ENCODE measurements at places on chromosomes 7 and 10.

- DNase-seq = no peak
Observed at GRCh38 chr10:75619635-75620034, 188.2 kb downstream of the LRMDA start.

- no peak for DNase-seq
Observed at GRCh38 chr10:23692736-23693135, 253.9 kb downstream of the OTUD1 start.

DNA sequence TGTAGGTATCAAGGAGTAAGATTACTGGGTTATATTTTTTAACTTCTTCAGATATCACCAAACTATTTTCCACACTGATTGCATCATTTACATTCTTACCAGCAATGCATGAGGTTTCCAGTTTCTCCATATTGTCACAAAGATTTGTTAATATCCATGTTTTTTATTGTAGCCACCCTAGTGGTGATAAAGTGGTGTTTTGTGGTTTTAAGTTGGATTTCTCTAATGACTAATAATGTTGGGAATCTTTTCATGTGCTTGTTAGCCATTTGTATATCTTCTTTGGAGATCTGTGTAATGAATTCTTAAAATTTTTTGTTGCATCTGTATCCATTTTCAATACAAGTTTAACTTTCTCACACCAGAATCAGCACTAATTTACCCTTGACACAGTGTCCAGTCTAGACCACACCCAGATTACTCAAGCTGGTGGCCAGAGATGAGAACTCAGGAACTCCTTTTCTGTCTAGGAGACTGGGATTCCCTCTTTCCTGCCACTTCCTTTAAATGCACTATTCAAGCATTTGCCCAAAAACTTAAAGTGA, 67.0 kb upstream of the PLXDC2 start:
- DNase-seq = no peak

DNA sequence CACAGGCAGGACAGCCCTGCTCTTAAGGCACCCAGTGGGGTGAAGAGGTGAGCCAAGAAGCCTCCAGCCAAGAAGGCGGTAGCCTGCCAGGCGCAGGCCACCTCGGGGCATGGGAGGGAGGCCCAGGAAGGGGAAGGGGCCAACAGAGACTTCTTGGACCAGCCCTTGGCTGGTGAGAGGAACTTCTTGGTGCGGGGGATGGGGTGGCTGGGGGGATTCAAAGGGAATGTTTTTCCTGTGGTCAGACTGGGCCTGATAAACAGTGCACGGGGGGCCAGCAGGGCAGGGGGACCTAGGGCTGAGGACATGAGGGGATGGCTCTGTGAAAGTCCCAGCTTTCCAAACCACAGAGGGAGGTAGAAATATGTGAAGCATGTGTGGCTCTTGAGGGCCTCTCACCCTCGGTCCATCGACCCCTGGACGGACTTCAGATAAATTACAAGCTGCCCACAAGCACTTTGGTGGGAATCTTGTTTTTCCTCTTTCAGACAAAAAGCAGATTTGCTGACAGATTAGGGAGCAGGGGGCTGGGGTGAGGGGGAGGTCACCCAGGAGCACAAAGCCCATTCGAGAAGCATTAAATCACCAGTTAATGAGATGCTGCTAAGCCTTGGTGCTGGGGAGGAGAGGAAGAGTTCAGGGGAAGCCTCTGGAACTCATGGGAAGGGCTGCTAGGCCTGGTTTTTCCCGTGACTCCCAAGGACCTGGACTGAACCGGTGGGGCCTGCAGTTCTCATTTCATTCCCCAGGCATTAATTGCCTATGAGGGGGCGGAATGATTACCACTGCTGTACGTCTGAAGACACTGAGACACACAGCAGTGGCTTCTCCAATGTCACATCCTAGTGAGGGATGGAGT, 11.3 kb downstream of the CRYGN start:
- no peak for DNase-seq

DNA sequence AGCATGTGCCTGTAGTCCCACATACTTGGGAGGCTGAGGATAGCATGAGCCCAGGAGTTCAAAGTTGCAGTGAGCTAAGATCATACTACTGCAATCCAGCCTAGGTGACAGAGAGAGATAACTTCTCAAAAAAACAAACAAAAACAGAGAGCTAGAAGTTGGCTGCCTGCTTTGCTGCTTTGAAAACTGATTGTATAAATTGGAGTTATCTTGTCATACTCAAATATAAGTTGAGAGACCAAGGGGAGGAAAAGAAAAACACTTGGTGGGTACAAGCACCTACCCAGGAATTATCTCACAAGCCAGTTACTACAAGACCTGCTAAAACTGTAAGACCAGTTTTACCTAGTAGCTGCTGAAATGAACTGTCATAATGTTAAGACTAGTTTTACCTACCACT, 112.5 kb upstream of the SKAP2 start:
- no peak for DNase-seq

DNA sequence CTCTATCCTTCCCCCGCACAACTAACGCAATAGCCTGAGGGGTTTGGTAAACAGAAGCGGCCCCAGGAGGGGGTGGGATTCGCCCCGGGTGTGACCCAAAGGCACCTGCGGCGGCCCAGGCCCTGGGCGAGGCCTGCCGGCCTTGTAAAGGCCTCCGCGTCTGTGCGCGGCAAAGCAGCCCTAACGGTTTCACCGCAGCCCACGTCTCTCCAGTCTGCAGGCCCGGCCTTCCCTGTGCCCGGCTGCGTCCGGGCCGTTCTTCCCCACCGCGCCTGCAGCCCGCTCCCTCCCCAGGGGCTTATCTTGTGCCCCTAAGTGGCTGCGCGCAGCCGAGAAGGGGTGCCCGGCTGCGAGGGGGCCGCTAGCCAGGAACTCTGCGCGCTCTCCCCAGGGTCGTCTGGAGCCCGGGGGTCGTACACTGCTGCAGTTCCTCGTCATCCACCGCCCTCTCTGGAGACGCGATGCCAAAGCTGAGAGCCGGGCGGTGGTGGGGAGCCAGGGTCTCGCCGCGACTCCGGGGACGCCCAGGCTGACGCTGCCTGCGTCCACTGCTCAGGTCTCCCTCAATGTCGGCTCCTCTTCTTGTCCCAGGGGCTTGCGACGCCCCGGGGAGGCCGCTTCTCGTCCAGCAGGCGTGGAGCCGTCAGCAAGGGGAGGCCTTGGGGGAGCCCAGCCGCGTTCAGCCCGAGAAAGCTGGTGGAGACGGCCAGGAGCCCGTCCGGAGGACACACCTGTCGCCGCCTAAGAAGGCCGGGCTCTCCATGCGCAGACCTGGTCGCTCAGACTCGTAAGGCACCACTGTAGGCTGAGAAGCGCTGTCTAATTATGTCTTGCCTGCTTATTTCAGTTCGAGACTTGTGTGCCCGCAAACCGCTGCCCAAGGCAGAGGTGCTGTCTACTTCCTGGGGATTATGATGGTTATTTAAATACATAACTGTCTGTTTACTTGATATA, 132.3 kb downstream of the SPAG6 start:
- DNase-seq = no peak

DNA sequence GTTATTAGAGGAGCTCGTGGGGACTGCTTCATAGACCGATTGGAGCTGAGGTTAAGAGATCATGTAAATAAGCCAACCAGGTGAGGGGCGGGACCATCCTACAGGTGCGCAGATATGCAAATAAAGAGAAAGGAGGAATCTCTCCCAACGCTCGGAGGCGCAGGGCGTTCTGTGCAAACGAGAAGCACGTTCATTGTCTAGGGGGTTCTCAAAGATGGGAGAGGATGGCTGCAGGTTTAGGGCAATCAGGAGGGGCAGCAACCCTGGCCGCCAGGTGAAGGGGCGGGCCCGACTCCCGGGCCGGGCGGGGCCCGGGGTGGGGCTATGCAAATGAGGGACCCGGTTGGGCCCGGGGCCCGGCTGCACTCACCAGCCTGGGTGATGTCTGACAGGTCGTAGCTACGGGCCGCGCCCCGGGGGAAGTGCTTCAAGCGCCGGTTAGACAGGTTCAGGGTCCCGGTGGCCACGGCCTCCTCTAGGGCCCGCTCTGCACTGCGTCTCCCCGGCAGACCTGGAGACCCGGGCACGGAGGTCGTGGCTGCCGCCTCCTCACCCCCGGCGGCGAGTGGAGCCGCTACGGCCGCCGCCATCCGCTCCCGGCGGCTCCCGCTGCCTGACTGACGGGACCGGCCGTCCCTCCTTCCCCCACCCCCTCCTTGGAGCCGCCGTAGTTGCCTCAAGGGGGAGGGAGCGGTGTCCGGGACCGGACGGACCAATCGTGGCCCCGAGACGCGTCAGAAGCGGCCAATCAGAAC, at the start of gene LRCH4:
Gene LRCH4 (minus strand): TSS at position 619 of the 755 bp plus-strand sequence. CDS start 29 bp downstream, at position 590.
- peak; percentile 68 for DNase-seq

GRCh38 chr10:77939561-77940001, 13.0 kb upstream of the DLG5 start:
- no peak for DNase-seq

- DNase-seq = no peak
Observed at GRCh38 chr7:92808006-92808405, 28.4 kb downstream of the CDK6 start.

DNA sequence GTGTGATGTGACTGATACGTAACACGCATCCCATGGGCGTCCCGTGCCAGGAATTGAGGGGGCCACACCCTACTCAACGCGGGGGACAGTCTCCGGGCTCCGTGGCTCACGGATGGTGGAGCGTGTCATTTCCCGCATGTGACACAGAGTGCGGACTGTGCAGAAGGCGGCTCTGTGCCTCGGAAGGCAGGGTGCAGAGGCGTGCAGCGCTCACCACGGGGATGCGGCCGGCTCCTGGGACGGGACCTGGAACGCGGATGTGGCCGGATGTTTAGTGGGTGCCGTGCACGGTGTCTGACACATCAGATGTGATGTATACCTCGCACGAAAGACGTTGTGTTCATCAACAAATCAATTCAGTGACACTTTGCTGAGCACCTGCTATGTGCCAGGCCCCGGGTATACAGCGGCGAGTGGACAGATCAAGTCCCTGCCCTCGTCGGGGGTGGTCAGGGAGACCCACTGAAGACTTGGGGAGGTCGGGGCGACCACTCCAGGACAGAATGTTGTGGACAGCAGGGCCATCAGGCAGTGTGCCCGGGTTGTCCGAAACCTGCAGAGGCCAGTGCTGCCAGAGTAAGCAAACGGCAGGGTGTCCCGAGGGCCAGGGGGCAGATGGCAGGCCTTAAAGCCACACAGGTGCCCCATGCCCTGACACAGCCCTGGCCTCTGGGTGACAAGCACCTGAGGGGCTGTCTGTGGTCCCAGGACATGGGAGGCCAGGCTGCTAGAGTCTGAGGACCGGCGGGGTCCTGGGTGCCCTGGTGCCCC, 38.1 kb downstream of the MICALL2 start:
- DNase-seq = no peak

- no peak for DNase-seq
Observed at GRCh38 chr10:34024282-34024681, 689.8 kb upstream of the NRP1 start.
